NCI-H187 treated with DMSO at 0.1 percent for 48 hours (cell line): ENCODE measurements at places on chromosomes 16 and 17.

- no peak for DNase-seq
Observed at GRCh38 chr16:47492428-47493377, 31.6 kb downstream of the PHKB start.

DNA sequence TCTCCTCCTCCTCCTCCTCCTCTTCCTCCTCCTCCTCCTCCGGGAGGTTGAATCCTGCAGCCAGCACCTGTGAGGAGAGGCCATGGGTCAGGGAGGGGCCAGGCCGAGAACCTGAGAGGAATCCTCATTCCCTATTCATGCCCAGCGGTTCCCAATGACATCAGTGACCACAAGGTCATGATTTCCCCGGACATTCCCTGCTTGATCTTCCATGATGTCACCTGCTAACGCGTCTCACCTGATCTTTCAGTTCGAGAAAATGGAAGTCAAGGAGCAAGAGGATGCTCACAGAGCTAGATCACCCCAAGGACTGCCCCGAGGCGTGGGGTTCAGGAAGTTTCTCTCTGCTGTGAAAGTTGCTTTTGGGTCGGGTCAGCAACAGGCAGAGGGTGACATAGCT lies 5.4 kb downstream of the APOBR start:
- DNase-seq, result no peak

GRCh38 chr17:7573324-7574080 lies 5.9 kb upstream of the CD68 start:
- DNase-seq, result no peak

DNA sequence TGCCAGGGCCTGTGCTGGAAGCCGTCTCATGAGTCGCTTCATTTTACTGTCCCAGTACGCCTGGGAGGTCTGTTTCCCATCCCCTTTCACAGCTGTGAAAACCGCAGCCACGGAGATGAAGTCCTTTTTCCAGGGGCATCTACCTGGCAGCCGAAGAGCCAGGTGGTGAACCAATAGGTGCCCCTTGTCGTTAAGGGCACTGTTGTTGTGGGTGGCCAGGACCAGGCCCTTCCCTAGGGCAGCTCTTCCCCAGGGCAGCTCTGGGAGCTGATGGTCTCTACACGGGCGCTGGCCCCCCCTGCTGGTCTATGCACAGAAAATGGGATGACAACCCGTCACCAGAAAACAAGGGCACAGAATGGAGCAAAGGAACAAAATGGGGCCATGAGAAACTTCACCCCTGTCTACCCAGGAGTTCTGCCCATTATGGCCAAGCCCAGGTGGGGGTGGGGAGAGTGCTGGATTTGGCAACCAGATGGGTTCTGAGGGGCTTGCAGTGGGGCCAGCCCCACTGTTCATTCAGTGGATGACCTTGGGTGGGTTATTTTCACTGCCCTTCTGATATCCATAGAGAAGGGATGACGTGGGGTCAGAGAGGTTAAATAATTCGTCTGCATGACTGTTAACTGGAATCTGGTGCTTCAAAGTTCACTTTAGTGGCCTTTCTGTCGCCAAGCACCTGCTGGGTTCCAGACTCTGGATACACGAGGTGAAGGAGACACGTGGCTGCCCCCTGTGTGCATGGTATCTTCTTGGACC lies 11.5 kb downstream of the RMI2 start:
- no peak for DNase-seq

DNA sequence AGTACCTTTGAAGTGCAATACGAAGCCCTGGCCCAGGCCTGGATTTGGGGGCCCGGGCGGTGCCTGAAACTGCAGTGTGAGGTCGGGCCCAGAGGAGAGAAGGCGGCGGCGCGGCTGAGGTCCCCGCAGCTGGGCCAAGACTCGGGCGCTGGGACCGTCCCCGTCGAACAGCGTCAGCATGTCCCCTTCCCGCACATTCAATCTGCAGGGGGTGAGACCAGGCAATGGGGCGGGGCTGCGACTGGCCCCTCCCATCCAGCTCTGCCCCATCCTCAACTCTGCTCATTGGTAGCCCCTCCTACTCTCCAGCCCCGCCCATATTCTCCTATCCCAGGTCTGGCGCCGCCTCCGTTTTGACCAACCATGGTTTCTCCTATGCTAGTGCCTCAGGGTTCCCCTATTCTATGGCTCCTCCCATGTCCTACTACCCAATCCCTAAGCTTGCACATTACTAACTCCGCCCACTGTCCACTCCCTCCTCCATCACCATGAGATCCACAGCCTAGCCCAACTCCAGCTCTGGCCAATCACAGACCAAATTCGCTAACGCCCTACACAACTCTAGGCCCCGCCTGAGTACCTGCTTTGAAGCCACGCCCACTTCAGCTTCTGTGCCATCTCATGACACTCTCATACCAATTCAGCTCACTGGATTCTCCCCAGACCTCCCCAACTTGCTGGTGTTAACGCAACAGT lies 14.4 kb upstream of the CDIPT start:
- peak; percentile 97 for DNase-seq

DNA sequence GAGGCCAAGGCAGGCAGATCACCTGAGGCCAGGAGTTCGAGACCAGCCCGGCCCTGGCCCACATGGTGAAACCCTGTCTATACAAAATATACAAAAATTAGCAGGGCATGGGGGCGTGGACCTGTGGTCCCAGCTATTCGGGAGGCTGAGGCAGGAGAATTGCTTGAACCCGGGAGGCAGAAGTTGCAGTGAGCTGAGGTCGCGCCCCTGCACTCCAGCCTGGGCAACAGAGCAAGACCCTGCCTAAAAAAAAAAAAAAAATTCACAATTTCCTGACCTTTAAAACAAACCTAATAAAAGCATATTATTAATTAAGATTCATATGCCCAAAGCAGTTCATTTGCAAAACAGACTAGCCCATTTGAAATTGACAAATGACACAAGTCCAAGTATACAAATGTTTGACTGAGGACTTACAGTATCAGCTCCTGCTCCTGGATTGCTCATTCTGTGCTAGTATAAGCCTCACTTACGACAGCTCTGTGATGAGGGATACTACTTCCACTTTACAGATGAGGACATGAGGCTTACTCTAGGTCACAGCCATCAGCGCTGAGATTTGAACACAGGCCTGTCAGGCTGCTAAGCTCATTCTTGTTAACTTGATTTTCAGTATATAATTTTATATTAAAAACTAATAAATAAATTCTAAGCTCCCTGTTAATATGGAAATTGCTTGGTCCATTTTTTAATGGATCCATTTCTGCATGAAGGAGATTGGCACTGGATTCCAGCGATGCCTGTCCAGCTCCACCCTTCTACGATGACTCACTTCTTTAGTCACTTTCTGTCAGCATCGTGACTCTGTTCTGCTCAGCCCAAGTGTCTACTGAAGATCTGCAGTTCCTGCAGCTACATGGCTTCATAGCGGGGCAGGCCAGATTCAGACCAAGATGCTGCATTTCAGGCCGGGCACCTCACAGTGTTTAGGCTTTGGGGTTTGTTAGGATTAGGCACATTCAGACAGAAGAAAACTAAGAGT lies 88.2 kb downstream of the WDR59 start:
- no peak for DNase-seq

DNA sequence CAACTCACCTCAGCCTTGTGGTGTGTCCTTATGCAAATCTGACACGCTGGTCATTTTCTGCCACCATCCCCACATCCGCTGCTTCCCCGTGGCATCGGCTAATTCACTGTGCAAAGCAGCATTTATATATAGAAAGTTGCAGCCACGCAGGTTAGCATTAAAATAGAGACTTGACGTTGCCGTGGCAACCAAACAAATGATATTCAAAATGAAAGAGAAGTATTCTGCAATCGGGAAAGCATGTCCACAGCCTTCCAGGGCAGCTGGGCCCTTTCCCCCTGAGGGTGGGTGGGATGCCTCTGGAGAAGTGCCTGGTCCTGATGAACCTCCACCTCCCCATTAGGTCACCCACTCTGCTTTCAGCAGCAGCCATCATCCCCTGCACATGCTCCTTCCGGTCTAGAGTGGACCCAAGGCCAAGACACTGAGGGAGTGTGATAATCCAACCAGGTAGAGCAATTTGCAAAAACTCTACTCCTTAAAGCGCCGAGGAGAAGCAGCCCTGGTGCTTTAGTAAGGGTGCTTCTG lies 138.7 kb downstream of the GAS7 start:
- no peak for DNase-seq

- DNase-seq, result peak; percentile 38
Observed at GRCh38 chr17:80646328-80646727, 101.7 kb downstream of the RPTOR start.

DNA sequence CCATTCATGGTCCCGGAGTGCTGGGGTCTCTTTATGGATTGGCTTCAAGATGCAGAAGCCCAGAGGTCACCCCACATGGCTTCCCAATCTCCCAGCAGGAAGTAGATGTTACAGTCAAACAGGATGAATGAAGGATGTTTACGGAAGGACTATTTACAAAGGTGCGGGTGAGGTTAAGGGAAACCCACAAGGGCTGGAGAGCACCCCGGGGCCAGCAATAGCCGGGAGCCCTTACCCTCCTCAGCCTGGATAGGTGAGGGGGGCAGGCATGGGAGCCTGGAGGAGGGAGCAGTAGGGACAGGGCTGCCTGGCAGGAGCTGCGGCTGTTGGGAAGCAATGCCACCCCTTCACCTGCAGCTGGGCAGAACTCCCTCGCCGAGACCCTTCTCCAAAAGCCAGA lies 24.5 kb upstream of the CACNG1 start:
- DNase-seq, result no peak

DNA sequence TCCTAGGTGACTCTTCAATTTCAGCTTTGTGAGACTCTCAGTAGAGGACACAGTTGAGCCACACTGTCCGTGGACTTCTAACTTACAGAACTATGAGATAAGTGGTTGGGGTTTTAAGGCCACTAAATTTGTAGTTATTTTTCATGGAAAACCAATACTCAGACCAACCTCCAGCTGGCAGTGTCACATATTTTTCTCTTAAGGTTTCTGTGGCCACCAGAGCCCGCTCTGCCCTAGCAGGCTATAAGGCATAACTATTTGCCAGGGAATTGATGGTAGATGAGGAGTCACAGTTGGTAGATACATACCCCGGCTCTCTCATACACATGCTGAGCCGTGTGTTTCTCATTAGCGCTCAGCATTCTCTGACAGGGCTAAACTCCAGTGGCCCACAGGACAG lies 336.8 kb upstream of the MON1B start:
- DNase-seq, result no peak

DNA sequence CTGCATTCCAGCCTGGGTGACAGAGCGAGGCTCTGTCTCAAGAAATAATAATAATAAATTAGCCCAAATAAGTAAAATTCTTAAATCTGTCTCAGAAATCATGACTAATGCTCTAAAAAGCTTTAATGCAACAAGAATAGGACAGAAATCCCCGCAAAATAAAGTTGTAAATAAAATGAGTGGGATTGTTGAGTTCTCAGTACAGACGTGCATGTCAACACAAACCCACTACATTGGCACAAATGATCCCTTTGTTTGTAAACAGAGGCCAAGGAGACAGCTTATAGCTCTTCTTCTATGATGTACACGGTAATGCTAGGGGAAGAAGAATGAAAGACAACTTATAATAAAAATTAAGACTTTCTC lies 6.0 kb downstream of the STAT5B start:
- no peak for DNase-seq

DNA sequence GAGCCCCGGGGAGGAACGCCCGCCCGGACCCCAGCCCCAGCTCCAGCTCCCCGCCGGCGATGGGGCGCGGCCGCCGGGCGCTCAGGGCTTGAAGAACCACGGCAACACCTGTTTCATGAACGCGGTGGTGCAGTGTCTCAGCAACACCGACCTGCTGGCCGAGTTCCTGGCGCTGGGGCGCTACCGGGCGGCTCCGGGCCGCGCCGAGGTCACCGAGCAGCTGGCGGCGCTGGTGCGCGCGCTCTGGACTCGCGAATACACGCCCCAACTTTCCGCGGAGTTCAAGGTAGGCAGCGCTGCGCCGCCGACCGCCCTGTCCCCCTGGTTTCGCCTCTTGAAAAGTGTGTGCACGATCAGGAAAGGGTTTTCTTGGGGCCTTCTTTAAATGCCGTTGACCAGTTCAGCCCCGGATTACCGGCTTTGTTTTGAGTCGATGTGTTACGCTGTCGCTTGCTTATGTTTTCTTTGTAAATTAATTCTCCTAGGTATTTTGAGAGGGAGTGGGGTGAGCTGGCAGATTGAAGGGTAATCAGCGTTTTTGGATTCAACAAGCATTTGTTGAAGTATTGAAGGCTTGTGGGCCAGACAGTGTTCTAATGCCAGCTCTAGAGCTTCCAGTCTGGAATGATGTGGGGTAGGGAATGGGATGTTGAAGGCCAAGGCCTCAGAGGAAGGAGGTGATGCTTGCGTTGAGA lies 681 bp downstream of the USP43 start:
- DNase-seq, result no peak

DNA sequence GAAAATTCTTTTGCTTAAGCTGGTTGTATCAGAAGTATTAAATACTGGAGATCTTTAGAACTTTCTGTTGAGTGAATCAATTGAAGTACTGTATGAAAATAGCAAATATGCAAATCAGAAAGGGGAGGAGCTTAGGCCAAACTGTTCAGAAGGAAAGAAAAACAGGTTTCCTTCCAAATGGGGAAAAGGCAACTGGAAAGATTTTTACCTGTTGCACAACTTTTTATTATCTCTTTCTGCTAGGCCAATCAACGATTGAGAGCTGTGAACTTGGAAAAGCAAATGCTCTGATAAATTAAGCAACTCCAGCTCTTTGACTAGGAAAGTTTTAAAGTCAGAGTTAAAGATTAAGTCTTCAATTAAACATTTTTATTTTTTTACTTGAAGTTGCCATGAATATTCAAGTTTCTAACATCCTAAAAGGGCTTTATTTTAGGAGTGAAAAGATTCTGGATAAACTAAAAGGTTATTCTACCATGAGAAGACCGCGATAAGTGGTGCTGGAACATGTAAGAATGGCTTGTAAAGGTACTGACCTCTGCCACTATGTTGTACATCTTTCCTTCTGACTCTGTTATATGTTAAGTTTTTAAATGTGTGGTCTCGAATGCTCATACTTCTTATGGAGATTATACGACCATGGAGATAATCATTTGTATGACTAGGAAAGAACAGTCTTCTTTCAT lies 16.5 kb downstream of the DCUN1D3 start:
- no peak for DNase-seq

DNA sequence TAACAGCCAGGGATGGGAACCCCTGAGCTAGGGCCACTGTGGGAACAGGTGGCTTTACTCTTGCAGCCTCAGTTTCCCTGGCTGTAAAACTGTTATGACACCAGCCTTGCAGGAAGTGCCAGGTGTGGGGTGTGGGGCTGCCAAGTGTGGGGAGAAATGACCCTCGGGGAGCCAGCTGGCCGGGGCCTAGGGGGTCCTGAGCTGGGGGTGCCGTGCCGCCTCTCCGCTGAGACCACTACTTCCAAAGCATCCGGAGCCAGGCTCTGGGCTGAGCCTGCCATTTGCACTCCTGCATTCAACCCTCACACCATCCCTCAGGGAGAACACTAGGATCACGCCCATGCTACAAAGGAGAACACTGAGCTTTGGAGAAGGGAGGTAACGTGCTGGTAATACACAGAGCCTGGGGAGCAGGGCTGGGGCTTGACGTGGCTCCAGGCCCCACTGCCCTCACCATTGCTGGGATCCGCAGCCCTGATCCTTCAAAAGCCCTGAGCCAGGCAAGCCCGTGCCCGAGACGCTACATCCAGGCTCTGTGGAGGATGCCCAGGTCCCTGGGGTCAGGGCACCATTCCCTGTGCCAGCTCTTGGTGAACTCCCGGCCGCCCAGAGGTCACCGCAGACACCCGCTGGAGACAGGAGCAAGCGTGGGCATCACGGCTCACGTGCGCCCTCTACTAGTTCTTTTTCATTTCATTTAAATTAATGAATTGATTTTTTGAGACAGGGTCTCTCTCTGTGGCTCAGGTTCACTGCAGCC lies 28.8 kb upstream of the GINS2 start:
- DNase-seq, result no peak

GRCh38 chr16:46732561-46732960 lies 15.6 kb downstream of the MYLK3 start:
- DNase-seq, result no peak

- DNase-seq, result no peak
Observed at GRCh38 chr16:24609740-24610415, 70.5 kb downstream of the RBBP6 start.
